ENCODE measurements at places on chromosomes 11 and 22.
A peak's percentile ranks its signal among the peaks of the same experiment; 100 is the strongest.

DNA sequence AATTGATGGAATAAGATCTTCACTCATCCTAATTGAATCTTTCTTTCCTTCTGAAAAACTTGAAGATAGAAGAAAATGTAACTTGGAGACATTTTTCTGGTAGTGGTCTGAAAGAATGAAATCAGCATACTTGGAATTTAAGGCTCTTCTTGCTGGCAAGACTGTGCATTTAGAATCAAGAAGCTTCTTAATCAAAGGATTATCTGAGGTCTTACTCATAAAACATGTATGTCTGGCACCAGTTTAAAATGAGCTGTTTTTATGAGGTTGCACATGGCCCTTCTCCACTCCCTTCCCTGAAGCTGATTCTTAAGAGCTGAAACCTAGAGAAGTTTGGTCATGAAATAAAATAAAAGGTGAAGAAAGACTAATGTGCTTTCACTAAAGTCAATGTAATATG lies 77.3 kb downstream of the ARHGEF12 start:
- no peak for DNase-seq

- DNase-seq, result no peak
These were observed 188.5 kb upstream of the MPPED2 start for GRCh38 chr11:30774496-30775232.

- DNase-seq, result no peak
These were observed 75.9 kb downstream of the FAM83F start for GRCh38 chr22:40070701-40071100.

DNA sequence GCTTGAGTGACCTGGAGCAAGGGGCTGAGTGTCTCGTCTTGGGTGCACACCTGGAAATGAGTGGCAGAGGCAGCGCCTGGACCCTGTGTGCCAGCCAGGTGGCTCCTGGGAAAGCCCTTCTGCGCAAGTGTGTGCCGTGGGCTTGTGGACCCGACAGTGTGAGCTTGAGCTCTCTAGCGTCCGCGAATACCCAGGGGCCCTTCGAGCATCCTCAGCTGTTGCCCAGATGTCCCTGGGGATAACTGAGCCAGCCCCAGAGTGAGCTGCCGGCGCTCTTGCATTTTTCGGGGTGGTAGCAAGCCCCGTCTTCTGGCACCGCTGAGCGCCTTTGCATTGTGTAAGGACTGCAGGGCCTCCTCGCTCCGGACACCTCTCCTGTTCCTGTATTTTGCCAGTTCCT lies 399.2 kb downstream of the TBC1D22A start:
- DNase-seq, result no peak

DNA sequence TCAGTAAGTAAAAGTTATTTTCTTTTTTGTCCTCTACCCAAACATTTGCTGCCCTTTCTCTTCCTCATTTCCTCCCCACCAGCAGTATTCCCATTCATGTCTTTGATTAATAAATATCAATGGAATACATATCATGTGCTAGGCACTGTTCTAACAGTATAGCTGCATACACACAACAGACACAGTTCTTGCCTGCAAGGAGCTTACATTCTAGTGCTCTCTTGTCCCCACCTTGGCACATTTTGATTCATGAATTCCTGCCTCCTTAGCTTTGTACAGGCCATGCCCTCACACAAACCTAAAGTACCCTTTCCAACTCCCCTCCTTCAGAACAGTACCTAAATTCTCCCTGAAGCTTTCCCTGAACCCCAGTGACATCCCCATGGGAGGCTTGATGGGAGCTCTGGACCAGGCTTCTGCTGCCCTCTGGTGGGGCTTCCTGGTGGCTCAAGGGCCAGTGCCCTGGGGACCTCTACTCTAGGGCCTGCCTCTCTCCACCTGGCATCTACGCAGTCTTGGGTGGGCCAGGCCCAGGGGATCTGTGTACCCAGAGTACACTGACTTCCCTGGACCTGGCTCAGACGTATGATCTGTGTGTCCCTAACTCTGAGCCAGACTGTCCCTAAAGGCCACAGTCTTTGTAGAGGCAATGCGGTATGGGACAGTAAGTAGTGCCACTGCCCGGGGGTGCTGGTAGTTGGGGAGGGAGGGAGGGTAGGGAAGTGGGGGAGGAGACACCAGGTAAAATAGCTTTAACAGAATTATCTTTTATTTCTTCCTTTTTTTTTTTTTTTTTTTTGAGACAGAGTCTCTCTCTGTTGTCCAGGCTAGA lies 14.1 kb downstream of the RPS13 start:
- DNase-seq, result peak; percentile 62

DNA sequence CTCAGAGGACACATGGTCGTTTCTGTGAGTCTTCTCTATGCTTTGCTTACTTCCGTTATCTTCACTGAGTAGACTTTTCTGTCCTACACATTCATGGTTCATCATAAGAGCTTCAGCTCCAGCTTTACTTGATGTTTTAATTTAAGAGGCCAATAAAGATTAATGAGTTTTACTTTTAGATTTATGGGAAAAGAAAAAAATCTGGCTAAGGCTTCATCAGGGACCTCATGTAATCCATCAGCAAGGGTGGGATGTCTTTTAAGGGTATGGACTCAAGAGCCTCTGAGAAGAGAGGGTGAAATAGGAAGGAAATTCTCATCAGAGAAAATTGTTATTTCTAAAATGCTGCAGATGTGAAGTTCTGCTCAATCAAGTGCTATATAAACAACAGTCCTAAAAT lies 963.0 kb upstream of the RAG2 start:
- no peak for DNase-seq

DNA sequence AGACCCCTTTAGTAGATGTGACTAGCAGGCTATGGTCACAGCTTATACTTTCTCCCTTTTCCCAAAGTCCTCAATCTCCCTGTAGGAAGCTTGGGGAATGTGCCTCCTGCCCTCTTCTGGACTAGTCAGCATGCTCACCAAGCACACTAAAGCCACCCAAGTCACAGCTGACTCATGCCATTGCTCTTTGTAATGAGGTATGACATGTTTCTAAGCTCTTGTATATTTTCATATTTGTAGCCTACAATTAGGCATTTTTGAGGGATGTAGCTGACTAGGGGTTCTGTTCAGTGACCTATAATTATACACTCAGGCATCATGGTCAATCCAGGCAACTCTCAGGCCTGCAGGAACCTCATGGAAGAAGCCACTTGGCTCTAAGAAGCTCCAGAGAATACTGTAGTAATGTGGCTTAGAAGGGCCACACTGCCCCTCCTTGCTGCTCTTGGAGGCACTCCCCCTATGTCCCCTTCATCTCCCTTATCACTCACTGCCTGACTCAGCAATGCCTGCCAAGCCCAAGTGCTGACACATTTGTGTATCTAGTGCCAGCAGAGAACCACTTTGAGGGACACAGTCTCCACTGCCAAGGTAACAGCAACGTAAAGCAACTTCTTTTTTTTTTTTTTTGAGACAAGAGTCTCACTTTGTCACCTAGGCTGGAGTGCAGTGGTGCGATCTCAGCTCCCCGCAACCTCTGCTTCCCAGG lies 86.2 kb downstream of the RPL27A start:
- no peak for DNase-seq

DNA sequence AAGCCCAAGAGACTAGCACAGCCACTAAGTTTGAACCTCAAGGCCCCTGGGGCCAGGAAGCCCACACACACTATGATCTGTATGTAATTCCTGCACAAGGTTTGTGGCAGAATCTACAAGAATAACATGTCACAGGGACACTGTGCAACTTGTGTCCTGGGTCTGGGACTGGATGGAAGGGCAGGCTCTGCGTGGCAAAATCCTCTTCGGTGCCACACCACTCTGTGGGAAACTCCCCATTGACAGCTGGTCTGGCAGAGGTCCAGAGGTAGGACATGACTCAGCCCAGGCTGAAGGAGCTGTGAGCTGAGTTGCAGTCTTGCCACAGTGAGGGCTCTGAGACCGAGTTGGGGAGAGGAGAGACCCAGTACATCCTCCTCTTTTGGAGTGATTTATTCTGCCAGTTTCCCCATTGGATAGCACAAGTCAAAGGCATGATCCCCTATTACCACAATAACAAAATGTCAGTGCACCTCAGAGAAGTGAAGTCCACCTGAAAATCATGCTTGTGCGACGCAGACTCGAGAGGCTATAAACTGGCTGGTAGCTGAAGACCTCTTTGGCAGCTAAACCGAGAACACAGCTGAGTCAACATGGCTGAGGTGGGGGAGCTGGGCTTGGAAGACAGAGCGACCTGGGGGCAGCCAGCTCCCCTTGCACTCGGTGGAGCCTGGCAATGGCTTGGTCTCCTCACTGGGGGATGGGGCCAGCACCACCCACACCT lies 23.3 kb upstream of the SERPIND1 start:
- DNase-seq, result peak; percentile 45

GRCh38 chr22:17266251-17266971 lies 47.2 kb upstream of the ADA2 start:
- no peak for DNase-seq

DNA sequence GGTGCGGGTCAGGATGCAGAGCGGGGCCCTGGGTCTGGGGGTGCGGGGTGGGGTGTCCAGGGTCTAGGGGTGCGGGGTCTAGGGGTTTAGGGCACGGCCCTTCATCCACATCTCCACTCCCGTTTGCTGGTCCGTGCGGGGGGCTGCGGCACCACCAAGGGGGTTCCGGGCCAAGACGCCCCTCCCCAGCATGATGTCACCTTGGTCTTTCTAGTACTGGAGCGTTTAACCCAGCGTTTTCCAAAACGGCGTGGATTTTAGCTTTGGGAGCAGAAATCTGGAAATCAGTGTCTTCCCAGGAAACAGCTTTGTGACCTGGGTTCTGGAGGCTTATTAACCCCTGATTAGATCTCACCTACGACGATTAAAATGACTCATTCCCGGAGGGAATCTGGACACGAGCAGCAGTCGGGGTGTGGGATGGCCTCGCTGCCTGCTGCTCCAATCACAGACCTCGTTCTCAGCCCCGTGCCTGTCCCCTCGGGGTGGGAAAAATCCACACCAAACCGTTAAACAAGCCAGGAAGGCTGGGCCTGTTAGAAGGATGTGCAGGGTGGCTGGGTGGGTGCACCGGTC lies 759 bp downstream of the AP2A2 start:
- DNase-seq, result no peak

DNA sequence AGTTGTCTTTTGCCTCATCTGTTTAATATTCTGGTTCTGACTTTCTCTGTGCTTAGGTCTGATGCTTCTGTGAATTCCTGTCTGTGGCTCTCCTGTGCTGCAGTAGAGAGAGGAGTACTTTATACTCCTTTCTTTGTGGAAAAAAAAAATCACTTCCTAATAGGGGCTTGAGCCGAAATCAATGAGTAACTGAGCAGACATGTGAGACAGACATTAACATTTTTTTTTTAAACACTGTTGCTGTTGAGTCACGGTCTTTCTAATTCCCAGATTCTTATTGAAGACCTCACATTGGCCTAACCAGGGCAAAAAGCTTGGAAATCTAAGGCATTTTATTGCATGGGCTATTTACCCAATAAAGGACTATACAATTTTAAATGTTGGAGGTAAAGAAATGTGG lies 86.1 kb downstream of the GRM5 start:
- no peak for DNase-seq

- DNase-seq, result no peak
These were observed 172.5 kb upstream of the TMEM45B start for GRCh38 chr11:129643031-129643721.

DNA sequence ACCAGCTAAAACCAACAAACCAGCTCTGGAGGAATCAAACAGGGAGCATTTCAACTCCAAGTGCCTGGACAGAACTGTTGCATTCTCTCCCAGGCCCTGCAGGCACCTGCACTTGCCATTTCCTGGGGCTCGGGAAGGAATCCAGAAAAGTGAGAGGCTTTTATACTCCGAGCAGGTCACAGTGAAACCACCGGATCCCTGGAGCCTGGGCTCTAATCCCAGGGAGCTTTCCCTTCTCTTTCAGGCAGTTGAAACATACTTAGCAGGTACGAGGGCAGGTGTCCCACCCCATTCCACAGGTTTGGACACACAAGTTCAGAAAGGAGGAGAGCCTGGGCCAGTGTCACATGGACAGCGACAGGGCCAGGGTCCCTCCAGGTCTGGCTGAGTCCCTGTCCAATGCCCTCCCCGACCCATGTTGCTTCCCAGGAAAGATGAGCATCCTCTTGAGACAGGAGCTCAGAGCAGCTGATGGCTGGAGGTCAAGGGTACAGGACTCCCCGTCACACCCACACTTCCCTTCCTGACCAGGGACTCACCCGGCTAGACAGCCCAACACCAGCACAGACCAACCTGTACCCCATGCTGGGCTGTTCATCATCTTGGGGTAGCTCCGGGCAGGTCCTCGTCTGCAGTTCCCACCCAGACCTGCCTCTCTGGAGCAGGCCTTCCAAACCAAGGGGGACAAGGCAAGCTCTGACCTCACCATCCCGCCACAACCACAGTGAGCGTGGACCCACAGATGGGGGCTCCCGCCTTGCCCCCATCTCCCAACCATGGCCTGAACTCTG lies 49.9 kb upstream of the CD5 start:
- DNase-seq, result no peak

- no peak for DNase-seq
These were observed 20.4 kb downstream of the RSPH14 start for GRCh38 chr22:23121424-23121823.

- DNase-seq, result no peak
These were observed 30.6 kb upstream of the ROBO3 start for GRCh38 chr11:124834526-124835180.

DNA sequence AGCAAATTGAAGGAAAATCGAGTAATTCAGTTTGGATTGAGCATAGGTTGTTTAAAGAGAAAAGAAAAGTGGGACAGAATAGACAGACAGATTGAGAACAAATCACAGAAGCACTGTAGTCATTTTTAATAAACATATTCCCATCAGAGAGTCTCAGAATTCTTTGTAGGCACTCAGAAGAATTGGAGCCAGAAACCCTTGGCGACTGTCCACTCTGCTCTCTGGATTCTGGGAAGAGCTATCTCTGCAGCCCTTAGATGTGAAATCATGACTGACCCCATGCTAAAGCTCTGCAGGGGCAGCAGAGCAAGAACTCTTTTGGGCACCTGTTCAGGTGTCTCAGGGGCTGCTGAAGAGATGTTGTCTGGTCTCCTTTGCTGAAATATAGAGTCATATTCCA lies 223.7 kb upstream of the KIRREL3 start:
- no peak for DNase-seq

DNA sequence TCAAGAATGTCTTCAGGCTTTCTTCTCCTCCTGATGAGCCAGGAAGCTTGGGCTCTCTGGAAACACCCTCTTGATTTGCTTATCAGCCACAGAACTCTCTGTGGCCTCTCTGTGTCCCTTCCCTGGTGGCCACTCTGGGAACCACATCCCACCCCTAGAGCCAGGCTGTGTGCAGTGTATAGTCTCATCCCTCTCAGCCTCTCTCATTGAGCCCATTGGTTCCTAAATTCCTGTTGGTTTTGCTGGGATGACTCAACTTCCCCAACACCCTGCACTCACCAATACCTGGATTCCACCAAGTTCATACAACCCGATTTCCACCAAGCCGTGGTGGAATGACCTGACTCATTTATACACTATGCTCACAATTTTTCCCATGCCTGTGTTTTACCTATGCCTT lies 5.2 kb downstream of the IRAG1 start:
- no peak for DNase-seq

GRCh38 chr11:45362636-45363035 lies 76.5 kb upstream of the SYT13 start:
- no peak for DNase-seq

GRCh38 chr11:70901951-70902521 lies 350.3 kb downstream of the SHANK2 start:
- no peak for DNase-seq
